ENCODE measurements at places on chromosomes 12 and 14. TPM values are rescaled to one million over a fixed set of nuclear protein-coding genes. Genes with fewer than 3 reads are reported as not detected.

DNA sequence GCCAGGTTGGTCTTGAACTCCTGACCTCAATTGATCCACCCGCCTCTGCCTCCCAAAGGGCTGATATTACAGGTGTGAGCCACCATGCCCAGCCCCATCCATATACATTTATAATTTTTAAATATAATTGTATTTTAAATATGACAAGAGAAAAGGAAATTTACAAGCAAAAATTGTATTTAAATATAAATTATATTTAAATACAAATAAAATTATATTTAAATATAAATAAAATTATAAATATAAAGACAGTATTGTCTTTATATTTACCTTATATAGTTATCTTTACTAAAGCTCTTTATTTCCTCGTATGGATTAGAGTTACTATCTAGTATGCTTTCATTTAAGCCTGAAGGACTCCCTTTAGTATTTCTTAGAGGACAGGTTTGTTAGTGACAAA, 11.9 kb upstream of the ATF7 start:
- no peak for DNase-seq

DNA sequence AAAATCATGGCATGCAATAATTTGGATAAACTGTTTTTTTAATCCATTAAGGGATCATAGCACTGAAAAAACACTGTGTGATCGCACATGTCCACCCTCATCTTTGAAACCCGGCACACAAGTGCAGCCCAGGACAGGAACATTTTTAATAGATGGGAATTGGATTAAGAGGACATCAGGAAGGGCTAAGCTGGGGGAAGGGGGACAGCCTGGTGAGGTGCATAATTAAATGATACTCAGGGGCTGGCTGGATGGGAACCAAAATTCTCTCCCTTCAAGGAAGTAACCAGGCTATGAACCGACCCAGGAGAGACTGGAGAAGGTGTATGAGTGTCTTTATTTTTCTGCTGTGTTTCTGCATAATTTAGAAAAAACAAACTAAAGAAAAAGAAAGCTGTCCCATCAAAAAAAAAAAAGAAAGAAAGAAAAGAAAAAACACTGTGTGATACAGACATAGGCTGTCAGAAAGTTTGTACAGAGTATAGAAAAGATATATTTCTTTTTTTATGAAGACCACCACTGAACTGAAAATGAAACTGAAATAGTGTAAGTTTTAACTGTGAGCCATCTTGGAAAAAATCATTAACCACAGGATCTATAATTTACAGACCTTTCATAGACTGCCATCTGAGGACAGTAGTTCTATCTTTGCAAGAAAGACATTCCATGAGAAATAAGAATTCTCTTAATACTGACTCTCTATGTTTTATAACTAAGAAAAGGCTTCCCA, 75.1 kb upstream of the SLC38A4 start:
- no peak for DNase-seq

Gene MYRFL
- not detected for total RNA-seq

DNA sequence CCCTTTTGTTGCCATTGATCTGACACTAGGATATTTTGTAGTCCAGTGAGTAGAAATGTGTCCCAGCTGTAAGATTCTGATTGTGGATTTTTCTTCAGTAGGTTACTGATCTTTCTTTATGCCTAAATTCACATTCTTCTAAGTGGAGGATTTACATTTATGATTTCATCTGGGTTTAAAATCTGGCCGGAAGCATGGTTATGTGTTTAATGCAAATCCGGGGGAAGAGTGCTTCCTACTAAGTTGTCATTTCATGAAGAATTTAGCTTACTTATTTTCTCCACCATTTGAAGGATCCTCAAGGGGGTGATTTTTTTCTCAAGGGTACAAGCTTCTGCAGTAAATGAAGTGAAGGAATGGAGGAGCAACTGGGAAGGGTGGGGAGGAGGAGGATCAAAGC, 96.7 kb downstream of the TMTC2 start:
- no peak for DNase-seq

DNA sequence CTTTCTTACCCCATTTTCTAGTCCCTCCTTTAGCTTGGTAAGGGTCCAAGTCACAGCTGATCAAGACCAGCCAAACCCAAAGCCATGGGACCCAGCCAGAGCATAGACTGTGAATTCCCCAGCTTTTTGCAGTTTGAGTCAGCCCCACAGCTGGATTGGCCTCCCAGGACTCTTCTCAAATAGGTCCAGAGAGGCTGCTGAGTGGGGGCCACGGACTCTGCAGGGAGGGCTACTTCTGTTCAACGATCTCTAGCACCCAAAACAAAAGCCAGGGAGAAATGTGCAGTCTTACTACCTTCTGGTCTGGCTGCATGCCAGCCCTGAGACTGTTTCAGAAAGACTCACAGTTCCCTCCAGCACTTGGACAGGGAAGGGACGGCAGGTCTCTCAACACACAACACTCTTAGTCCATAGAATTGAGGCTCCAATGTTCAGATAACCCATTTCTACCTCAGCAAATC, 1.6 kb downstream of the VDR start:
- peak; percentile 87 for DNase-seq

Gene EXOC3L4
- total RNA-seq: not detected

Gene TRIM9
- total RNA-seq: 0.32 TPM

Gene FZD10
- not detected for total RNA-seq

GRCh38 chr14:71399057-71399487, 491.8 kb downstream of the PCNX1 start:
- peak; percentile 26 for DNase-seq

- DNase-seq: no peak
These were observed 171.5 kb downstream of the ANO2 start for GRCh38 chr12:5773550-5773949.

Measured in GM23248 (cell line).